Uterine smooth muscle cell (primary cell): ENCODE measurements at places on chromosomes 7 and 10. TPM values are rescaled to one million over a fixed set of nuclear protein-coding genes. Genes with fewer than 3 reads are reported as not detected.

Gene HMX2
- not detected in 2 replicates for total RNA-seq

Gene ASB10
- not detected in 2 replicates for total RNA-seq

Gene HSPA12A
- 18.6 and 21.0 TPM in 2 replicates for total RNA-seq

Gene NAT16
- total RNA-seq: under 0.01 and 0.33 TPM in 2 replicates

Gene TRPV5
- not detected in 2 replicates for total RNA-seq

Gene NKX1-2
- total RNA-seq: not detected in 2 replicates

Gene MUC3A
- under 0.01 TPM in 1 of 2 replicates, not detected in the other for total RNA-seq

Gene PARD3
- total RNA-seq: 74.6 and 81.5 TPM in 2 replicates

Gene FEZF1
- not detected in 2 replicates for total RNA-seq

Gene PRSS37
- not detected in 2 replicates for total RNA-seq

Gene MYL7
- not detected in 2 replicates for total RNA-seq

Gene LRRD1
- total RNA-seq: 0.11 TPM in 1 of 2 replicates, not detected in the other

Gene RSBN1L
- total RNA-seq: 24.9 and 26.3 TPM in 2 replicates

Gene GJC3
- total RNA-seq: not detected in 2 replicates
